ENCODE measurements at places on chromosomes 12 and 14.

- no peak for DNase-seq
These were observed 3.6 kb upstream of the FGF6 start for GRCh38 chr12:4448943-4449850.

GRCh38 chr12:19553175-19553574 lies 113.9 kb downstream of the AEBP2 start:
- no peak for DNase-seq

GRCh38 chr12:39405580-39405979 lies 37.3 kb downstream of the KIF21A start:
- DNase-seq, result no peak

DNA sequence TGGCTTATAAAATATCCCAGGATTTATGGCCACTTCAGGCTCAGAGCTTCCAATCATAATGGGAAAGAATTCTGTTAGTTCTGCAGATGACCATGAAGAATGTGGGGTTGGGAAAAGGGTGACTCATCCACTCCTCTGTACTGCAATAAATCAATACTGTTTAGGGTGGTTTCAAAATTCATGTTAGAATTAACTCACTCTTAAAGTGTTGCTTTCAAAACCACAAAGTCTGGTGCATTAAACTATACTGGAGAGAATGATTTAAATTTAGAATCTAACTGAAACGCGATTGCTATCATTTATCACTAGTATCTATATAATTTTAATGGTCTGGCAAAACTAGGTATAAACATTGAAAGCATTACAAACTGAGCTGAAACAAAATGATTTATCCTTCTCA lies 798 bp downstream of the CCDC198 start:
- DNase-seq, result no peak

DNA sequence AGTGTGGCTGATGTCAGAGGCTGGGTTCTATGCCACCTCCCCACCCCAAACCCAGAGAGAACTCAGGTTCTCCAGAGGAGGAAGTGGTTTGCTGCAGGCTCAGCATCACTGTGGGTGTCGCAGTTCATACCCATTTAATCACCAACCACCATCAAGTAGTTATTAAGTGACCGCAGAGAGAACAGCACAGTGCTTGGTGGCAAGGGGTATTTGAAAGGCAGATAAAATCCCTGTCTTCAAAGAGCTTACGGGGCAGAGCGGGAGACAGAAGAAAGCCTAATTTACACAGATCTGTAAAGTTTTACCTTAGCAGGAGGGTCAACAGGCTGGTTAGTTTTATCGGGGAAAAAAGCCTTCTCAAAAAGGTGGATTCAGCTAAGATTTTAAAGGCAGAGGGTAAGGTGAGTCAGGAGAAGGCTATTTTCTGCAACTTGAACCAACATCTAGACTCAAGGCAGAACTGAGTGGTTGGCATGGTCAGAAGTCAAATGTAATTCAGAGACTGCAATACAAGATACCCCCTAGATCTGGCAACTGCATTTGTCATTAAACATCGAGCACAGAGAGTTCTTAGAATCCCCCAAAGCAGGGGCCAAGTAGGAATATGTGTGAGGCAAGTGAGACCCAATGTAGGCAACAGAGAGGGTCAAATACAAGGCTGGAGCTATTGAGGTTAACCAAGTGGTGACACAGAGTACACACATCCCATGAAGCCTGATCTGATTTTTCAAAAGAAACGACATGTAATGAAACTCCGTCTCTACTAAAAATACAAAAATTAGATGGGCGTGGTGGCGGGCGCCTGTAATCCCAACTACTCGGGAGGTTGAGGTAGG lies 13.2 kb downstream of the PXN start:
- no peak for DNase-seq

GRCh38 chr12:10358131-10358530 lies 31.7 kb downstream of the KLRK1 start:
- DNase-seq, result no peak

DNA sequence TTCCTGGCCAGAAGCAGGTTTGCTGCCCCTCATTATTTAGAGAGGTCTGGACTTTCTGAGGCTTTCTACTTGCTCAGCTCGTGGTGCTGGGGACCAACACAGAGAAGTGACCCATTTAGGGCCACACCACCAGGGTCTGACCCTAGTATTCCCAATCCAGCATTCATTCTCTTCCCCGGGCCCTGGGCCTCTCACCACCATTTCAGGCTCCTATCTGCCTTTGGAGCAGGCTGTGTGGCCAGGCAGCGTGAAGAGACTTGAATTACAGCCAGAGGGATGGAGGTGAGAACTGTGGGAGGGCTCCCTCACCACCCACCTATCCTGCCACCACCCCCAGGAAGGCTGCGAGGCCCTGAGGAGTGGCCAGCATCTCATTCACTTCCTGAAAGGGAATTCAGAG lies 24.6 kb downstream of the FAM222A start:
- no peak for DNase-seq

- no peak for DNase-seq
These were observed 70.8 kb downstream of the AKAP6 start for GRCh38 chr14:32399920-32400319.

DNA sequence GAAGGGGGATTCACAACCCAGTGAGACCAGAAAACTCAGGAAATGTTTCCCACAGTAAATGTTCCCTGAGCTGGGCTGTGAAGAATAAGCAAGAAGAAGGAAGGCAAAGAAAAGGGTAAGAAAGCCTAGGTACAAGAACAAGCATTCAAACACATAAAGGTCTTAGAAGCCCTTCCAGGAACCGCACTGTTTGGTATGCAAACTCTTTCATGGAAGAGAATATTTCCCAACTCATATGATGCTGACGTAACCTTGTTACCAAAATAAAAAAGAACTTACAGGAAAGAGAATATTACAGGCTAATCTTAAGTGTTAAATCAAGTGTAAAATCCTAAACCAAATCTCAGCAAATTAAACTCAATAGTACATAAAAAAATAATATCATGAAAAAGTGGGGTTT lies 23.6 kb downstream of the MED6 start:
- no peak for DNase-seq
